ENCODE measurements at places on chromosomes 2 and 18. TPM values are rescaled to one million over a fixed set of nuclear protein-coding genes. Genes with fewer than 3 reads are reported as not detected.

Gene OTOS
- 0.38 TPM for total RNA-seq

Gene CD226
- total RNA-seq: 16.7 TPM

Gene ARHGAP15
- 182 TPM for total RNA-seq

Gene C2orf66
- total RNA-seq: 0.05 TPM

Gene TSPYL6
- total RNA-seq: not detected

Gene MGAT4A
- total RNA-seq: 42.9 TPM

Gene HK2
- total RNA-seq: 8.2 TPM

Gene NEU2
- not detected for total RNA-seq

DNA sequence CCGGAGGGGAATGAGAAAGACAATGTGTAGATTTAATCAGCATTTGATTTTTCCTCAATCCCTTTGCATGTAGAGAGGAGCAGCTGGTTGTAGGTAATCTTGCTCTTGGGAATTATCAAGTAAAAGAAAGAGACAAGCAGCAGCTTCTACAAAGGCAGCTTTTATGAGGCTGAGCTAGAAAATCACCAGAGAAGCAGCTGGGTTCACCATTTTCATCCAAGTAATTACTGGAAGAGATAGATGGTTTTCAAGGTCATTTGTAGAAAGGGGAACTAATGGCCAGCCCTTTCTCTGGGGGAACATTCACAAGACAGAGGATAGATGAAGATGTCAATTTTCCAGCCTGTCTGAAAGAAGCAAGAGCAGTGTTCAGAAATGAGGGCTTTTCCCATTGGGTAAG is 113.0 kb downstream of the RND3 start:
- DNase-seq: no peak

GRCh38 chr2:36433311-36434217 is 78.0 kb downstream of the CRIM1 start:
- DNase-seq: no peak

DNA sequence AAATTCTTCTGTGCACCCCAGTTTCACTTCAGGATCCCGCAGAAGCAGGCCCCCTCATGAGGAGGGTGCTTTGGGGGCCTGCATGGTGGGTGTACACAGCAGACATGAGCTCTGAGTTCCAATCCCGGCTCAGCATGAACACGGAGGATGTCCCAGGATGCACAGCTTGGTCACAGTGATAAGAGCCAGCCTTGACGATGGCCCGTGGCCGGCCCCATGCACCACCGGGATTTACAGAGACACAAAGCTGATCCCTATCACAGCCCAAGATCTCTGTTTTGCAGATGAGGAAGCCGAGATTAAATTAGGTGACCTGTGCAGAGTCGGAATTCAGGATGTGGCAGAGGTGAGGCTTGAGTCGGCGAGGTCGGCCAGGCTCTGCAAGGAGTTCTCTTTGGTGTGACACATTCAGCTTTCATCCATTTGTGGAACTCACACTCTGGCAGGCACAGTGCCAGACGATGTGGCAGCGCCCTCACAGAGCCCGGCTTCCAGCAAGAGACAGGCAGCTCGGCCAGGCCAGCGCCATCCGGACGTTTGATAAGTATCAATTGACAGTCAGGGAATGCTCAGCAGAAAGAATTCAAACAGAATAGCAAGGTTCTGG is 456.3 kb upstream of the MYT1L start:
- no peak for DNase-seq

- no peak for DNase-seq
Measured at GRCh38 chr2:139478165-139478914, 698.1 kb upstream of the NXPH2 start.

GRCh38 chr2:189552991-189553404 is 27.6 kb downstream of the SLC40A1 start:
- no peak for DNase-seq

DNA sequence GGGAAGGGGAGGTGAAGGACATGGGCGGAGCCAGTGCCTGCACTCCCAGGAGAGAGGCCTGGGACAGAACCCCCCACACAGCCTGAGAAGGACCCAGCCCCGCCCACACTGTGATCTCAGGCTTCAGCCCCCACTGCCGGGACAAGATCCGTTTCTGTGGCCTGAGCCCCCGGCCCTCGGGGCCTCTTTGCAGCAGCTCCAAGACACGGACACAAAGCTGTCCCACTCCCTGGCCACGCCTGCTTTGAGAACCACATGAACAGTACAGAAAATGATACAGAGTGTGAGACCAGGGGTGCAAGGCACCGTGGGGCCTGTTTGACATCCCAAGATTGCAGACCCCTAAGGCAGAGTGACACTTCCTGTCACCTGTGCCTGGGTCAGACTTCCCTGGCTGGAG is 74.5 kb downstream of the TWIST2 start:
- no peak for DNase-seq

DNA sequence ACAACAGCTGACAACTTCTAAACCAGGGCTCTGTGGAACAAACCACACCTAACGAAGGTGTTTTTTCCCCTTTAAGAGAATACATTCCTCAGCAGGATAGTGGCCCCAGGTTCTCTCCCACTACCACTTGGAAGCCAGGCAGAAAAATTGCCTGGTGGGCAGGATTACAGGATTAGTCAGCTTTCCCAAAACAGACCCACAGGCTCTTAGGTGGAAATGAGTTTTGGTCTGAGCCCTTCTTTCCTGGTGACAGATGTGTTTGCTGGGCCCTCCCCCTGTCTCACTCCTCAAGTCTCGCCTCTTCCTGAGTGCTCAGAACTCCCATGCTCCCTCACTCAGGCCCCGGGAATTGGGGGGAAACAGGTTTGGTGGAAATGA is 139.4 kb upstream of the HAAO start:
- DNase-seq: no peak

GRCh38 chr2:192202373-192202772 is 7.6 kb upstream of the TMEFF2 start:
- no peak for DNase-seq

- no peak for DNase-seq
Measured at GRCh38 chr2:216217904-216218260, 108.7 kb downstream of the XRCC5 start.

- DNase-seq: no peak
Measured at GRCh38 chr2:30368258-30368657, 78.8 kb upstream of the LCLAT1 start.

GRCh38 chr2:17627434-17627833 is 86.9 kb downstream of the VSNL1 start:
- DNase-seq: no peak

DNA sequence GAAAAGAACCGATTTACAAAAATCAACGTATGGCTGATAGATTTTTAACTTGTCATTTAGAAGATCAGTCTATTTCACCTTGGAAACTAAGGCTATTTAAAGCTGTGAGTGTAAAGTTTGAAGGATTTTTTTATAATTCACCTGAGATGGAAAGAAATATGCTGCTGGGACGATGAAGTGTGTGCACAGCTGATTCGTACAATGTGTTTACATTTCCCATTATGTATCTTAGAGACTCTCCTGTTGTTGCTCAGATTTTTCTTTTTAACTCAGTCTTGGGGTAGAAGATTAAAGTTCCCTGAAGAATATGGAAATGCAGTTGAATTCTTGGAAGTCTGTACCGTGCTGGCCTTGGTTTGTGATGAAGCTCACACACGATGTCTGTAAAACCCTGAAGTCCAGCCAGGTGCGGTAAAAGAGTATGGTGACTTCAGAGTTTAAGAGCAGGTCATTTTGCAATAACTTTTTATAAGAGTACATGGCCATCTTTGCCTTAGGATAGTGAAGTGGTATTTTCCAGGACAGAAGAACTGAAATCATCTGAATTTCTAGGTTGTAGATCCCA is 250.1 kb downstream of the PRKCE start:
- no peak for DNase-seq

DNA sequence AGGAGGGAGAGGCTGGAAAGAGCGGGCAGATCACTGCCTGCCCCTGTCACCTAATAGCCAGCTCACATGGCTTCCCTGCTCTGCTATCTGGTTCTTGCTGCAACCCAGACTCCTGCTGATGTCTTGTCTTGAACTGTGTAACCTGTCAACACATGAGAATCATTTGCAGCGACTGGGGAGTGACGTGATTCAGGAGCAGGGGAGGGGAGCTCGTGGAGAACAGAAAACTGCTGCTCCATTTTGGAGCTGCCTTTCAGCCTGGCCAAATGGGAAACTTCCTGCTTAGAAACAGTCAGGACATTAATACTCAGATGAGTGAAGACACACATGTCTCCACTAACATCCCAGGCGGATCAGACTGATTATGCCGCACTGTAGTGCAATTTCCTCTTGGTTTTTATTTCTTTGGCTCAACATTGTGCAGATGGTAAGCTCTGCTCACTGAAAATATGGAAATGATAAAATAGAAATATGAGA is 38.1 kb downstream of the RPL37A start:
- no peak for DNase-seq

DNA sequence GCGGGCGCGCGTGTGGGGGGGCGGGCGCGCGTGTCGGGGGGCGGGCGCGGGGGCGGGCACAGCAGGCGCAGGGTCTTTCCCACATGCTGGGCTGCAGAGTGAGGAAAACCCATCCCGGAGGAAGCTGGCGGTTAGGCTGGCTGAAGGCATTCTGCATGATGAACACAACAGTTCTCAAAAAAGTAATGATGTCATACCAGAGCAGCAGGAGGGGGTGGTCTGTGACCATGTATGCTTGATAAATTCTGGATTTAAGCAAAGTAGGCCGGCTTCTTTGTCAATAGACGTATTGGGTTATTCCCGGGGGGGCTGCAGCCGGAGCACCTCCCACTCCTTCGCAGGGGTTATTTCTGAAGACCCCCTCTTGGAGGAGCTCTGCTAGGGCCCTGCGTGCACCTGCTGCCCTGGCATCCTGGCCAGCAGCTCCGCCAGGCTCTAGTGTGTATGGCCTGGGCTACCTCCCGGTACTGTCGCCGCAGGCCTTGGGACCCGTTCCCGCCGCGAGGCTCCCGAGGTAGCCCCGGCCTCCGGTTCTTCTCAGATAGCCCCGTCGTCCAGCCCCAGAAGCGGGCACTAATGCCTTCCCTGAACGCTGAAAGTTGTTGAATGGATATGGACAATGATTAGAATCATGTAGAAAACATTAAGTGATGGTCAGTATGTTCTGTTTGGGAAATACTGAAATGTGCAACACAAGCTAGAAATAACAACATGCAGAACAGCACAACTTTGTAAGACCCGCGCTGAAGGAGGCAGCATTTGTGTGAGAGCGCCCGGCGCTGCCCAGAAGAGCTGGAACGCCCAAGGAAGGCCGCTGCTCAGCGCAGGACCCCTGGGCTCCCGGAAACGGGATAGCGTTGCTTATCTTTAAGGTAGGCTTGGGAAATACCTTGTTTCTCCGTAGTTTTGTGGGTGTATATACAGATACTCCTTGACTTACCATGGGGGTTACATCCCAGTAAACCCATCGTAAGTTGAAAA is 101.4 kb upstream of the RAB6C start:
- peak; percentile 11 for DNase-seq

DNA sequence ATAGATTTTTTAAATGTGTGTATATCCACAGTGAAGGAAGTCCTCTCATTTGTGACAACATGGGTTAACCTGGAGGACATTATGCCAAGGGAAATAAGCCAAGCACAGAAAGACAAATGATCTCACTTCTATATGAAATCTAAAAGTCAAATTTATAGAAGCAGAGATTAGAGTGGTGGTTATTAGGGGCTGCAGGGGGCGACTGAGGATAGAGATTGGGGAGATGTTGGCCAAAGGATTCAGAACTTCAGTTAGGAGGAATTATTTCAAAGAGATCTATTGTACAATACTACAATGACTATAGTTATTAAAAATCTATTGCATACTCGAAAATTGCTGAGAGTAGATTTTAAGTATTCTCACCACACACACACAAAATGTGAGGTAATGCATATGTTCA is 252.4 kb upstream of the SLC39A10 start:
- DNase-seq: no peak

DNA sequence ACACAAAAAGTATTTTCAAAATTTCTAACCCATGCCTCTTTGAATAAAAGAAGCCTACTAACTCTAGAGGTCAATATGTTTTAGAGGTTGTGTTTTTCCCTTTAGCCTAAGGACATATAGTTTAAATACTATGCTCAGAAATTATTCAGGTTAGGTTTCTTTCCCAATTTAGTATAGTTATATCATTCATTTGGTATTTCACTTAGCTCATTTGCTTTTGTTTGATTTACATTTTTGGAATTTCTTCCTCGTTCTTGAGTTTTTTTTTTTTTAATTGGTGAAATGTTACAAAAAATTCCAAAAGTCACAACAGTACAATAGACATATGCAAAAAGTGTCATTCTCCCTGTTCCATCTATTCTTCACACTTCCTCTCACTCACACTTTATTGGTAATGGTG is 371.3 kb upstream of the TNP1 start:
- no peak for DNase-seq

GRCh38 chr2:200985799-200986198 is 22.3 kb upstream of the ORC2 start:
- no peak for DNase-seq

All from thymus (tissue), 14 donors.